ENCODE measurements at places on chromosomes 5 and 9.

- peak; percentile 90 for DNase-seq
Observed at GRCh38 chr9:136886610-136887597, 588 bp downstream of the TRAF2 start.

GRCh38 chr5:9188956-9189355 lies 356.9 kb downstream of the SEMA5A start:
- DNase-seq = no peak

- no peak for DNase-seq
Observed at GRCh38 chr5:73960023-73960422, 334.0 kb downstream of the ARHGEF28 start.

DNA sequence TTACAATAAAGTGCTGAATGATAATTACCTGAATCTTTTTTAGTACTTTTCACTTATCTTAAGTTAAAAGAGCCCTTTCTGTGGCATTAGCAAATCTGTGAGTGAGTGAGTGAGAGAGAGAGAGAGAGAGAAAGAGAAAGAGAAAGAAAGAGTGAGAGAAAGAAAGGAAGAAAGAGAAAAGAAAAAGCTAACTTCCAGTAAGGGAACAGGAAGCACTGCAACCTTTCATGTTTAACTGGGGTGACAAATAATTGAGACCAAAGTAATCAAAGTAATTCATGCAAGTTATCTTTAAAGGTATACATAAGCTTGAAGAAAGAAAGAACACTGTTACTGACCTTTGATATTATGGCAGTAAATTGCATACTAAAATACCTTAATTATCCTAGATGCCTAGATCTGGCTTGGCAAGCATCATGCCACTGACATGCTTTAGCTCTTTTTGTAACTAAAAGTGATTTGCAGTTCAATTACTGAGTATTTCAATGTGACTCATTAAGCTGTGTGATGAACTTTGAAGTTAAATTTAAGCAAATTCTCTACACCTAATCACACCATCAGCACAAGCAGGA lies 21.7 kb downstream of the FEM1C start:
- no peak for DNase-seq

GRCh38 chr5:54173251-54173650 lies 137.1 kb downstream of the ARL15 start:
- no peak for DNase-seq

DNA sequence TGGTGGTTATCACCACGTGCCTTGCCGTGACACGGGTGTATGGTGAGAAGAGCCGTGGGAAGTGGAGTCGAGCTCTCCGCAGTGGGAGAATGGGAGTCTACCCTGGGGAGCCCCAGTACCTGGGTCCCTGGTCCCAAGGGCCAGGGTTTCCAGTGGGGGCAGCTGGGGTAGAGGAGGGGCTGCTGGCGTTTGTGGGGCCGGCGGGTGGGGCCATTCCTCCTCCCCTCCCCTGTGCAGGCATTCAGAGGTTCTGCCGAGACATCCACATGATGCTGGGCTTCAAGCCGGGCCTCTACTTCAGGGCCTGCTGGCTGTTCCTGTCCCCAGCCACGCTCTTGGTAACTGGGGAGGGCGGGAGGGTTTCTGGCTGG lies 14.7 kb downstream of the SLC6A7 start:
- no peak for DNase-seq

DNA sequence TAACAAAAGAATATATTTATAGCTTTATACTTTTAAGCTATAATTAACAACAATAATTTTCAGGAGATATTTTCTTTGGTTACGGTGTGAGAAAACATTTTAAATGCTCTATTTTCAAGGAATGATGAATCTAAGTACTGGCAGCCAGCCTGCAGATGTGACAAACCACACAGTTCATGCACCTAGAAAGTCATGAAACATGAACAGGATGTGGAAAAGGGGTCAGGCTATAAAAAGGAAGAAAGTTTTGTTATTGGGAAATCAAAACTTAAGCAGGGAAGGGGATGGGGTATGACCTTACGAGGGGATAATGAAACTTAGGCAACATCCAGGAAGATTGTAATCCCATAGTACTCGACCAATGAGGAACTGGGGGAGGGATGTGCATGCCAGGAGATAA lies 508.7 kb upstream of the GRAMD2B start:
- DNase-seq = no peak

DNA sequence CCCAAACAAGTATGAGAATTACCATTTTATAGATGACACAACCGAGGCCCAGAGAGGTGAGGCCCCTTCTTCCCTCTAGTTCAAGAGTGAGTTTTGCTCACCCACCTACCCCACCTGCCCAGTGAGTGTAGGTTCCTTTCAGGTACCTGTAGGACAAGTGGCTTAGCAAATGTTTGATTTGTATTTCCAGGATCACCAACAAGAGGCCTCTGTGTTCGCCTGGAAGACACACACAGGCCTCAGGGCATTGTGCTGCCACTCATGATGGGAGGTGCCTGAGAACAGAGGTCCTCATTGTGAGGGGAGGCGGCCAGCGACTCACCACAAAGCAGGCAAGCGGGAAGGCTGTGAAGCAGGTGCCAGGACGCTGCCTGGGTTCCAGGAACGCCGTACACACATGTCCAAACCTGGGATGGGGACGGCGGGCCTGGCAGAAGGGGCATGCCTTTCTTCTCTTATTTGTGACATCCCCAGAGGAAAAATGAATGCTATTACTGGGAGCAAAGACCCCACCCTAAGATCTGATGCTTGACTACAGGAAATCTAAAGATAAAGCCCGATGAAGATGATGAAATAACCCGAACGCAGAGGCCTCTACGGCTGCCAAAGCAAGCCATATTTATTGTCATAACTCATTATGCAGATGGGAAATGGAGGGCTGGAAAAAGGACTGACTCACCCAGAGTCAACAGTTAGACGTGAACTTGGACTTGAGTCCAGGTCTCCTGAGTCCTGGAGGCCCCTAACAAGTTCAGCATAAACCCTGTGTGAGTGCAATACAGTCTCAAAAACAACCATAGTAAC lies 60.2 kb upstream of the SLC25A51 start:
- no peak for DNase-seq

GRCh38 chr5:1701216-1701864 lies 98.3 kb downstream of the MRPL36 start:
- no peak for DNase-seq

- DNase-seq = no peak
Observed at GRCh38 chr5:115431116-115431515, 113.5 kb downstream of the FEM1C start.

DNA sequence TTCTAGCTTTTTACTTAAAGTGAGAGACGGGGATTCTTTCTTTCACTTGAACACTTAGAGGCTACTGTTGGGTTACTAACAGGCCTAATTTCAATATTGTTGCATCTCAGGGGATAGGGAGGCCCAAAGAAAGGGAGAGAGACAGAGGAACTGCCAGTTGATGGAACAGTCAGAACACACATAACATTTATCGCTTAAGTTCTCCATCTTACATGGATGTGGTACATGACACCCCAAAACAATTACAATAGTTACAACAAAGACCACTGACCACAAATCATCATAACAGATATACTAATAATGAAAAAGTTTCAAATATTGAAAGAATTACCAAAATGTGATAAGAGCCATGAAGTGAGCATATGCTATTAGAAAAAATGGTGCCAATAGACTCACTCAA lies 4.3 kb upstream of the RIC1 start:
- no peak for DNase-seq

DNA sequence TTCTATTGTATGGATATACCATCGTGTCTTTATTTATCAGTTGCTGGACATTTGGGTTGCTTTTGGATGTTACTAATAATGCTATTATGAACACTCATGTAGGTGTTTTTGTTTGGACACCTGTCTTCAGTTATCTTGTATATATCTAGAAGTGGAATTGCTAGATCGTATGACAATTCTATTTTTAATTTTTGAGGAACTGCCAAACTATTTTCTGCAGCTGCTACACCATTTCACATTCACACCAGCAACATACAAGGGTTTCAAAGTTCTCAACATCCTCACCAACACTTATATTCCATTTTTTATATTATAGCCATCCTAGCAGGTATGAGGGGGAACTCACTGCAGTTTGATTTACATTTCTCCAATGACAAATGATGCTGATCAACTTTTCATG lies 324.6 kb downstream of the CAAP1 start:
- DNase-seq = no peak

DNA sequence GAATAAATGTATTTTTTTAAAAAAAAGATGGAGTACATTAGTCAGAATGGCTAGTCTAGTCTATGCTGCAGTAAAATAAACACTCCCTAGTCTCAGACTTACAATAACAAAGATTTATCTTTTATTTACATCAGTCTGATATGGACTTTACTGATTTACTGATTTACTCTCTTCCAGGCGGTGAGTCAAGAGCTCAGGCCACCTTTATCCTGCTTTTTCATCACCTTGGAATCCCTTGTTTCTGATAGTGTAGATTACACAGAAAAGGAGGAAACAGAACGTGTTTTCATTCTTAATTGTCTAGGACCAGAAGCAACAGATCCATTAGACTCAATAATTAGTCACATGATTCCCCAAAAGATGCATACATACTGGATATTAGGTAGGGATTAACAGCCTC lies 290.1 kb upstream of the TRPC7 start:
- no peak for DNase-seq

GRCh38 chr9:106970976-106971457 lies 108.1 kb downstream of the ZNF462 start:
- DNase-seq = no peak

GRCh38 chr9:97623946-97624345 lies 9.2 kb downstream of the TSTD2 start:
- no peak for DNase-seq

GRCh38 chr5:126483156-126483555 lies 59.9 kb downstream of the GRAMD2B start:
- no peak for DNase-seq

GRCh38 chr5:176679365-176680225 lies 32.3 kb downstream of the TSPAN17 start:
- DNase-seq = no peak

DNA sequence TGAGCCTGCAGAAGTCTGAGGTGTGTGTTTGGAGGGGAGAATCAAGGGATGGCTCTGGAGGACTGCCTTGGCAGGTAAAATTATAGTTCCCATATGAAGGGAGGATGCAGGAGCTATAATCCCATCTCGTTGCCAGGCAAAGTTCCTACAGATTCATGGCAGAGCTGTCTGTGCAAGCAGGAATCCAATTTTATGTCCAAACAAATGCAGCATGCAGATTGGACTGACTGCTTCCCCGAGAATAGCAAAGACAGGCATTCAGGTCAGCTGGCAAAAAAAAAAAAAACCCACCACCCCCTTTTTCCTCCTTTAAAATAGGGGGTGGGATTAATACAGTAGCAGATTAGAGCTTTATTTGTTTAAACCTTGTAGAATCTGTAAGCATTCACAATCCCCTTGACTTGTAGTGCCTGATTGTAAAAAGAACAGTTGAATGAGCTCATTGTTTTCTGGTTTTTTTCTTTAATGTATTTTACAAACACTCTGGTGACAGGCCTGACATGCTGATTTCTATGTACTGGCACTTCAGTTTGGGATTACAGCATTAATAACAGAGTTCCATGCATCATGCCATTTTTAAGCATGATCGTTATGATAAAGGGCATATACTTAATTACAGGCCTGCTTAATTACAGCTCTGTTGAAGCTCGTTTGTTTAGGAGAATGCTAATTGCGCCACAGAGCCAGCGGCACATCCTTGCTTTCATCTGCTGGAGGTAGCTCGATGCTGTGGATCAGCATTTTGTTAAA lies 141.4 kb upstream of the LMX1B start:
- no peak for DNase-seq

Measured in T-cell (primary cell).